ENCODE measurements at places on chromosomes 13 and 19. TPM values are rescaled to one million over a fixed set of nuclear protein-coding genes. Genes with fewer than 3 reads are reported as not detected.

DNA sequence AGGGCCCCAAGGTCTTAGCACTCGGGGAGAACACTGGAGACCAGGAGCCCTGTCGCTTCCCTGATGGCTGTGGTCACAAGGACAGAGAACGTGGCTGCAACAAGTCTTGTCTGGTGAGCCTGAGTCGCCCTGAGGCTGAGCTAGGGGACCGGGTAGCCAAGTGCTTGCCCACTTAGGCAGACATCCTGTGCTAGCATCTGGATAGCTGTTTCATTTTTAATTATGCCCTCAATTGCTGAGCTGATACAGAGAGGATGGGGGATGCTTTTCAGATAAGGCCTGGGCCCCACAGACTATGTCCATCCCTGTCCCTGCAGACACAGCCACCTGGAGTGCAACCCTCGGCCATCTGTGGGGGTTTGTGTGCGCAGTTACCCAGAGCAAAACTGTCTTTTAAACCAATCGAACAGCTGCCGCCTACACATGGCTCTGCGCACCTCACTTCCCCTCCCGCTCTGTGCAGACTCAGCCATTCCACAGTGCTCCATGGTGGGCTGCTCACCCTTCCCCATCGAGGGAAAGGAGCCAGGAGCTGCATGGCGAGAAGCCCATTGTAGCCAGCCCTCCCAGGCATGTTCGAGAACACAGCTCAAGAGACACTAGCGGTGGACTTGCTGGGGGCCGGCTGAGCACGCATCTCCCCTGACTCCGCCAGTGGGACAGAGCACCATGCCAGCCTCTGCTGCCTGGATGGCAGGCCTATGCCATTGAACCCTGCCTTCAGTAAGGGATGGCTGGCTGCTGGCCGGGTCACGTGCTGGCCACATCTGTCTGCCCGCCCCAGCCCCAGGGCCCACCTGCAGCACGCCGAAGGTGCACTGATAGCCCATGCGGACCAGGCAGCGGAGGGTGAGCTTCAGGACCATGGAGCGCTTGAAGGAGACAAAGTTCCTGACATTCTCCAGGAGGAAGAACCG lies 19.4 kb upstream of the EIF3G start:
- H3K36me3 ChIP-seq: peaks cover 92% of the 10 kb centered on the region
- H3K4me3 ChIP-seq: no peak overlapping the region
- no peaks in the 10 kb centered on the region for H3K27me3 ChIP-seq

DNA sequence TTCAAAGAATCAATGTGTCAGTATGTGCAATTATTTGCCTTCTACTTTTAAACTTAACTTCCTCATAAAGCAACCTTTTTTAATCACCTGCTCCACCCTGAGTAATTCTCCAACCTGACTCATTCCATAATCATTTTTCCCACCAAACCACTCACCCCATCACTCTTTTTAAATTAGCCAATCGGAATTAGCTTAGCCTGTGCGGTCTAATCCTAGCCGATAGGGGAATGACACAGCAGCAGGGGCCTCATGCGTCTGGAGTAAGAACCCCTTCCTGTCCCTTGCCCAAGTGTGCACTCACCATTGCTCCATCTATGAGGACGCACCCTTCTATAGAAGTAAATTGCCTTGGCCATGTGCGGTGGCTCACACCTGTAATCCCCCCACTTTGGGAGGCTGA lies 27.4 kb upstream of the ZNF83 start:
- H3K4me1 ChIP-seq: no peaks in the 10 kb centered on the region
- DNase-seq: no peak
- no peak overlapping the region for H3K4me3 ChIP-seq
- H3K36me3 ChIP-seq: peaks cover 3% of the 10 kb centered on the region
- H3K27me3 ChIP-seq: no peaks in the 10 kb centered on the region

GRCh38 chr13:65508338-65508737 lies 1721.8 kb downstream of the PCDH9 start:
- no peak overlapping the region for H3K27ac ChIP-seq
- DNase-seq: no peak
- no peaks in the 10 kb centered on the region for H3K4me1 ChIP-seq
- no peaks in the 10 kb centered on the region for H3K27me3 ChIP-seq

PSG2 gene
- not detected for total RNA-seq
